Endothelial cell (in vitro differentiated cells): ENCODE measurements at places on chromosomes 11 and 22. TPM values are rescaled to one million over a fixed set of nuclear protein-coding genes. Genes with fewer than 3 reads are reported as not detected.

The CNTN5 gene
- 0.15 TPM for total RNA-seq

The NPAS4 gene
- total RNA-seq: not detected

The OR51B4 gene
- 0.49 TPM for total RNA-seq

The SCO2 gene
- total RNA-seq: 1.1 TPM

The WNT7B gene
- total RNA-seq: not detected

The CD6 gene
- total RNA-seq: 0.33 TPM

The C1QTNF5 gene
- 26.0 TPM for total RNA-seq

- DNase-seq: peak; percentile 36
These were observed 12.6 kb downstream of the TCIRG1 start for GRCh38 chr11:68051191-68052136.

DNA sequence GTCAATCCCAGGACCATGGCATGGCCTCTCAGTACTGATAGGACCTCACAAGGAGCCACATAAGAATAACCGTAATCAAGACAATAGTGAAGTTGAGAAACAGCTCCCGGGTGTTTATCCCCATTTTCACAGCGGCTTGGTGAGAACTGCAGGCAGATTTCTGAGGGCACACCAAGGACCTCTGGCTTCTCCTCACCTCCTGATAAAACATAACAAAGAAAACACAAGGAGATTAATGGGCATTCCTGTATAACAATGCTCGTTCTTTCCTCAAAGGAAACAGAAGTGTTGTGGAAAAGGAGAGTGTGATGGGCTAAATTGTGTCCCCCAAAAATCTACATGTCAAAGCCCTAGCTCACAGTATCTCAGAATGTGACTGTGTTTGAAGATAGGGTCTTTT is 4.0 kb downstream of the SLN start:
- no peak for DNase-seq

DNA sequence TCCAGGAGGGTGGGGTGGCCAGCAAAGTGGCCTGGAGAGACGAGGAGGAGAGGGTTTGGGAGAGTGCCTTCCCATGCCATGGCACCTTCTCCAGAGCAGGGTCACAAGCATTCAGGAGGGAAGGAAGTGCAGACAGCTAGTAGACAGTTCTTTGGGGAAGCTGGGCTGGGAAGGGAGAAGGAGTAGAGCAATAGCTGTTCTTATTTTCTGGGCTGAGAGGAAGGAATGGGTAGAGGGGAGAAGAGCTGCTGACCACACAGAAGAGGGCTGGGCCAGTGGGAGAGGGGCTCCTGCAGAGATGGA is 14.8 kb upstream of the PICK1 start:
- no peak for DNase-seq

DNA sequence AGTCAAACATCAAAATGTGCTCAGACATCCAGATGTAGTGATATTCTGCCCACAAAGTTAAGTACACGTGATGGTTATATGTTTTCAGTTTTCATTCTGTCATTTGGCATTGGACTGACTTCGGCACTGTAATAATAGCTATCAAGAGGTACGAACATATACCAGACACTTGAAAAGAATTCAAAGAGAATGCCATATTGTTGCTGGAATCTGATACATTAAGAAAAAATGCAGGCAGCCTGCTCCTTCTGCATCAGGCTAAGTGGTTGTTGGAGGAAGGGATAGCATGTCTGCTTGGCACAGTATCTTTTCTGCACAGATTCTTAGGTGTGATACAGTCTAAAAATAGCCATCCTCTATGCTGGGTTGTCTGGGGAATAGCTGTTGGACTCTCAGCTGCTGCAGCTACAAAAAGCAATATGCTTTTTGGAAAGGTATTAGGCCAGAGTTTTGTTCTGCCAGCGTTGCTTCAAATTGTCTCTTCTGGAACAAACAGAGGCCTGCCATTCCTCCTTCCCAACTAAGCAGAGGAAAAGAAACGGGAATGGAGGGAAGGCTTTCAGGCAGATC is 892.6 kb downstream of the TBC1D22A start:
- DNase-seq: no peak

DNA sequence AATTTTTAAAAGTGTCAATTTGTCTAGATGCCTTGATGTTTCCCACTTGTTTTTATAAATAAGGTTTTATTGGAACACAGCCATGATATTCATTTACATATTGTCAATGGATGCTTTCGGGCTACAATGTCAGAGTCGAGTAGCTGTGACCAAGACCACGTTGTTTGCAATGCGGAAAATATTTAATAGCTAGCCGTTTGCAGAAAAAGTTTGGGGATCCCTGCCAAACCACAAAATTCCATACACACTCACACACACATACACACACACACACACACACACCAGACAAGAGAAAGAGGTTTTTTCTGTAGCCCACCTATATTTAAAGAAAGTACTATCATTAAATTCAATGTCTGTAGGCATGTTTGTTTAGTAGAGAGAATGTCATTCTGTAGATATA is 58.3 kb downstream of the TYR start:
- no peak for DNase-seq

- no peak for DNase-seq
These were observed 3.0 kb downstream of the OR8D1 start for GRCh38 chr11:124310721-124311120.

- no peak for DNase-seq
These were observed 129.0 kb upstream of the PARVA start for GRCh38 chr11:12248330-12248729.

DNA sequence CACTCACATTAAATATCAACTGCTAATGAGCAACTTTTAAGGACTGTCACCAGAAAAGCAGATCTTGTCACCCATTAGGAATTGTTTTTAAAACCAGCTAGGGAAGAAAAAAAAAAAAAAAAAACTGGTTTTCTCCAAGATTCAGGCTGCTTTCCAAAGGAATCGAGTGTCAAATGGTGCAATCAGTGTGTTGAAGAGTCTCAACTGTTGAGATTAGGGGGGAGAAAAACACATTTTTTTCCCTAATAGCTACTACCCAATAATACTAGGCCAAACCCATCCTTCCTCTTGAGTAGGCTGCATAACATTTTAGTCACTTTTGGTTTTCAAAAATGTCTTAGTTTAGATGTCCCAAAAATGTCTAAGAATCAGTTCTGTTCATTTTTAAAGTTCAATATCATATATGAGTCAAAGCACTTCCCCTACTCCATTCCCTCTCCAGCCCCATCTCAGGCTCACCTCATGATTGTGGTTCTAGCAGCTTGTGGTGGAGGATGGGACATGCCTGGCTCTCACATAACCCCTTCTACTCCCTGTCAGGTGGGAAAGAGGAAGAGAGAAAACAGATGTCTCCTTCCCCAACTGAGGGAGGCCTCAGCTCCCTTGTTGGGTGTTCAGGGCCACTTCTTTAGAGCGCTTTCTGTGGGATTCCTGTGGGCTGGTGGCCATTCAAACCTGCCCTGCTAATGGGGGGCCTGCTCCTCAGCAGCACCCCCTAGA is 193.6 kb downstream of the CWF19L2 start:
- no peak for DNase-seq

DNA sequence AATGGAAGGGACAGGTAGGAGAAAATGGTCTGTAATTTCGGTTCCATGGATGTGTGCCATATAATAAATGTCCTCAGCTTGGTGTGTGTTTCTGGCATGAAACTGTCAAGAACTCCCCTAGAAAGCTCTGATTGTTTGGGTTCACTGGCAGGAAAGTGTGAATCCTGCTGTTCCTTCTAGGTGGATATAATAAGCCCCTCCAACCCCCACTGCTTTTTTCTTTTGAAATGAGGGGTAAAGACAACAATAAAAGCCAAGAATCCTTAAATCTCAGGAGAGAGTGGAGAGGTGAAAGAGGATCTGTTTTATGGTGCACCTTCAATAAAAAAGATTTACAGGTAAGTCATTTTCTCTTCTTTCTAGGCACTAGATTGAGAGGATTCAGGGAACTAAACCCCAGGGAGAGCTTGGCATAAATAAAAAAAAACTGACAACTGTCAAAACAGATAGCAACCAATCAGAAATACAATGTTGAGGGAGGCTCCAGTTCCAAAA is 74.9 kb downstream of the CACNG2 start:
- no peak for DNase-seq

- DNase-seq: no peak
These were observed 254.1 kb downstream of the KIRREL3 start for GRCh38 chr11:126746443-126746842.

DNA sequence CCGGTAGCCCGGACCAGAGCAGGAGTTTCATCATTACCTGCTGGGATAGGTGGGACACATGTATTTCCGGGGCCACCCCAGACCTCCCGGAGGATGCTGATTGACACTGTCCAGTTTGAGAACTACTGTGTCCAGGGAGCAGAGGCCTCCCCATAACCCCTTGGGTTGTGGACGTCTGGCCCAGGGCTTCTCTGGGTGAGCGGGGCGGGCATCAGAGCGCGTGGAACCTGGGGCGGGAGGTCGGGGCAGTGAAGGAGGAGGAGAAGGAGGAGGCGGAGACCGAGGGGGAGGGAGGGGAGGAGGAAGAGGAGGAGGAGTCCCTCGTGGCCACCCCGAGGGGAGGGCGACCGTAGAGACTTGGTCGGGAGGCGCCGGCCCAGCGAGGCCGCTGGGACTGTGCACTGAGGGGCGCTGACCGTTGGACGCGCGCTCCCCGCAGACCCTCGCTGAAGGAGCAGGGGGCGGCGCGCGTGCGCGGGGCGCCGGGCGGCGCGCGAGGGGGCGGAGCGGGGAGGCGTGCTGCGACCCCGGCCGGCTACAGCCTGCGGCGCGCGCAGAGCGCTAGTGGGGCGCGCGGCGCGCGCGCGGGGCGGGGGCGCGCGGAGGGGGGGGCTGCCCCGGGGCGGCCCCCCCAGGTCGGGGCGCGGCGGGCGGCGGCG is at the start of gene GRK3:
Gene GRK3 (plus strand): TSS at position 356 of the 659 bp plus-strand sequence. CDS start 366 bp downstream, outside the sequence.
- DNase-seq: peak; percentile 65

GRCh38 chr11:4025248-4025966 is 69.2 kb upstream of the RRM1 start:
- DNase-seq: no peak

DNA sequence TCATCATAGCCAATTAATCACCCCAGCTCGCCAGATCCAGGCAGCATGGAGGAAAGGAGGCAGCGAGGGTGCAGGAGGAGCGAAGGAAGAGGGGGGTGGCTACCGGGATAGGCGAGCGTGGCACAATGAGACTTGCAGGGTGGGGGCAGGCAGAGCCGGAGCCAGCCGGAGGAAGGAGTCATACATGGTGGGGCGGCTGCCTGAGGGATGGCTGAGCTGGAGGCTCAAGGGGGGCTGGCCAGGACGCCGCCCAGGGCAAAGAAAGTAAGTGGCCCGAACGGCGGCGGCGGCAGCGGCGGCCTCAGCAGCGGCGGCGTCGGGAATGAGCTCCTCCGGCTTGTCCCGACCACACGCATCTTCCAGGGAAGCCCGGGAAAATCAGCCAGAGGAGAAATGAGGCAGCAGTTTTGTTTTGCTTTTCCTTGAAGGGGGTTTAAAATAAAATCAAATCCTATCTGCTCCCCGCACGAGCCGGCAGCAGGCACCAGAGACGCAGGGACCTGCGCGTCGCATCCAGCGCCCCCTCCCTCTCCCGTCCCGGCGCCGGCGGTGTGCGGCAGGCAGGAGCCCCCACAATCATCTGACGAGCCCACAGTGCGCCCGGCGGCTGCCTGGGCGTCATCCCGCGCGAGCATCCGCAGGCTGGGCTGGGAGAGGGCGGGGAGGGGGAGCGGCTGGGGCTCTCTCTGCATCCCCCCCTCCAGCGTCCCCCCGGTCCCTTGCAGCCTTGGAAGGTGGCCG is 263.6 kb downstream of the CTTN start:
- DNase-seq: peak; percentile 39

DNA sequence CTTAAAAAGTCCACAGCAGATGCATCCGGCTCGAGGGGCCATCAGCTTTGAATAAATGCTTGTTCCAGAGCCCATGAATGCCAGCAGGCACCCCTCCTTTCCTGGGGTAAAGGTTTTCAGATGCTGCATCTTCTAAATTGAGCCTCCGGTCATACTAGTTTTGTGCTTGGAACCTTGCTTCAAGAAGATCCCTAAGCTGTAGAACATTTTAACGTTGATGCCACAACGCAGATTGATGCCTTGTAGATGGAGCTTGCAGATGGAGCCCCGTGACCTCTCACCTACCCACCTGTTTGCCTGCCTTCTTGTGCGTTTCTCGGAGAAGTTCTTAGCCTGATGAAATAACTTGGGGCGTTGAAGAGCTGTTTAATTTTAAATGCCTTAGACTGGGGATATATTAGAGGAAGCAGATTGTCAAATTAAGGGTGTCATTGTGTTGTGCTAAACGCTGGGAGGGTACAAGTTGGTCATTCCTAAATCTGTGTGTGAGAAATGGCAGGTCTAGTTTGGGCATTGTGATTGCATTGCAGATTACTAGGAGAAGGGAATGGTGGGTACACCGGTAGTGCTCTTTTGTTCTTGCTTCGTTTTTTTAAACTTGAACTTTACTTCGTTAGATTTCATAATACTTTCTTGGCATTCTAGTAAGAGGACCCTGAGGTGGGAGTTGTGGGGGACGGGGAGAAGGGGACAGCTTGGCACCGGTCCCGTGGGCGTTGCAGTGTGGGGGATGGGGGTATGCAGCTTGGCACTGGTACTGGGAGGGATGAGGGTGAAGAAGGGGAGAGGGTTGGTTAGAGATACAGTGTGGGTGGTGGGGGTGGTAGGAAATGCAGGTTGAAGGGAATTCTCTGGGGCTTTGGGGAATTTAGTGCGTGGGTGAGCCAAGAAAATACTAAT is 1.9 kb downstream of the NEAT1 start:
- DNase-seq: no peak

- DNase-seq: no peak
These were observed 35.6 kb downstream of the KIF18A start for GRCh38 chr11:28072321-28072720.

- no peak for DNase-seq
These were observed 566.9 kb upstream of the ANO5 start for GRCh38 chr11:21625982-21626381.

DNA sequence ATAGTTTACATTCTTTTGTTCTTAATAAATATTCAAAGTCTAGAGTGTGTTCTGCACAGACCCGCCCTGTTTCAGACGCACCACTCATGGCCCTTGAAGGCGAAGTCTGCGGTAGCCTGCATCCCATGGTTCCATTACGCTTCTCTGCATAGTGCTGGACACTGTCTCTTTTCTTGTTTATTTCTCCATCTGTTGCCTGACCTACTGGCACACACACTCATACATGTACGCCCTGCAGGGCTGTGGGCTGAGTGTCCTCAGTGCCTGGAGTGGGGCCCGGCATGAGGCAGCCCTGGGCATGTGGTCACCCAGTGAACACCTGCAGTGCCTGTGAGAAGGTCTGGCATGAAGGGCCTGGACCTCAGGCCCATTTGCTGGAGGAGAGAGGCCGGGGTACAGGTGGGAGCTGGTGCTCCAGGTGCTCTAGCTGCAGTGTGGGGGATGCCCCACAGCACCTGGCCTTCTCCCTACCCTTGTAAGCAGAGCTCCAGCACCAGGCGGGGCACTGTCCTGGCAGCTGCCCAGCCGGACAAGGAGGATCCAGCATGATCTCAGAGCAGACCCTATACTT is 404.1 kb downstream of the TBC1D22A start:
- DNase-seq: no peak

- DNase-seq: no peak
These were observed at the start of gene SLC5A1 for GRCh38 chr22:32042924-32043323. Gene SLC5A1 (plus strand): TSS chr22:32043261. CDS start chr22:32043282, 21 bp downstream.
